Fibroblast of skin of right quadriceps (primary cell): ENCODE measurements at places on chromosomes 3 and 15.

DNA sequence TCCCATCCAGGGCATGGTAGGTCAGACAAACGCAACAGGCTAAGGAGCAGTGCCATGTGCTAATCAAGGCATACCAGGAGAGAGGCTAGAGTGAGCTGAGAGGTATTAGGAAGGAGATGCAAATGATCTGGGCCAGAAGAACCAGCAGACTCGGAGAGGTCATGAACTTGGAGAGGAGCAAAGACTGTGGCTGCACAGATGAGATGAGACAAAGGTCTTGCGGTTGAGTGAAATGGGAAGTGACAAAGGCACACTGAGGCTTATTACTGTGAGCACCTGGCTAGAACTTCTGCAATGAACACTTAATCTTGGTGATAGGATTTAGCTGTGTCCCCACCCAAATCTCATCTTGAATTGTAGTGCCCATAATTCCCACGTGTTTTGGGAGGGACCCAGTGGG, 380.2 kb downstream of the ULK4 start:
- DNase-seq = no peak

- DNase-seq = no peak
These were observed 55.1 kb downstream of the NKIRAS1 start for GRCh38 chr3:23861689-23862088.

- peak; percentile 91 for DNase-seq
These were observed 42.0 kb upstream of the ATP10A start for GRCh38 chr15:25905140-25905539.

DNA sequence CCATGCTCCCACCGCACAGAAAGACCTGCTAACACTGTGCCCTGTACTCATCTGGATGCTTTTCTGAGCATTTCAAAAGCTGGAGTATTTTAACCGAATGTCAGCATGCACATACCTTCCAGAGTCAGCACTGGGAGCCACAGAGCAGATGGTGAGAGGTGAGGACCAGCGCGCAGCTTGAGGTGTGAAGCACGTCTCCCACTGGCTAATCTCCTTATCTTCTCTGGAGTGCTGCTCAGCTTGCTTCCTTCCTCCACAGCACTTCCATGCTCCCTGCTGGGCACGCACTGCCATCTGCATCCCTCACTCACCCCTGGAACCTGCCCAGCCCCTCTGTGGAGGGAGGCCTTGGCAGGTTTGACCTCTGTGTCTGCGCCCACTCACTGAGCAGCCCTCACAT, at the start of gene GNB5:
GNB5 (minus strand) TSS at position 186 of the 400 bp plus-strand sequence. CDS start 6,716 bp downstream, outside the sequence.
- no peak for DNase-seq

- DNase-seq = peak; percentile 14
These were observed 70.9 kb downstream of the MYO9A start for GRCh38 chr15:72047020-72047419.

GRCh38 chr3:169493521-169494141, 169.9 kb downstream of the MECOM start:
- DNase-seq = no peak
